T1000 (cell line): ENCODE measurements at places on chromosomes 3 and 15.

GRCh38 chr3:194622621-194623340, 10.4 kb downstream of the TMEM44 start:
- no peak for DNase-seq

DNA sequence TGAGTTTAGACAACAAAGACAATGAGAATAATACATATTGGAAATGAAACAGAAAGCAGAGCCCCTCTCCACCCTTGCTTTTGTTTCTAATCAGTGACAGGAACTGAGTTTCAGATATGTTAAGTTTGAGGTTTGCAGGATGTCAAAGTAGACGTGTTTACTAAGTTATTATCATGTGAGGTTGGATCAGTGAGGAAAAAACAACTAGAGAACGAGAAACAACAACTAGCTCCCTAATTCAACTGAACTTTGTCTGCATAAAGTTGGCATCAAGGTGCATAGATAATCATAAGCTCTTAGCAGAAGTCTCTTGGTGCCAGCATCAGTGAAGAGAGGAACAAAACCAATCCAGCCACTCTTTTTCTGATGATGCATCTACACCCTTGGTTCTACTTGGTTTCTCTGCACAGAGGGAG, 491.1 kb upstream of the NR2F2 start:
- DNase-seq, result no peak

DNA sequence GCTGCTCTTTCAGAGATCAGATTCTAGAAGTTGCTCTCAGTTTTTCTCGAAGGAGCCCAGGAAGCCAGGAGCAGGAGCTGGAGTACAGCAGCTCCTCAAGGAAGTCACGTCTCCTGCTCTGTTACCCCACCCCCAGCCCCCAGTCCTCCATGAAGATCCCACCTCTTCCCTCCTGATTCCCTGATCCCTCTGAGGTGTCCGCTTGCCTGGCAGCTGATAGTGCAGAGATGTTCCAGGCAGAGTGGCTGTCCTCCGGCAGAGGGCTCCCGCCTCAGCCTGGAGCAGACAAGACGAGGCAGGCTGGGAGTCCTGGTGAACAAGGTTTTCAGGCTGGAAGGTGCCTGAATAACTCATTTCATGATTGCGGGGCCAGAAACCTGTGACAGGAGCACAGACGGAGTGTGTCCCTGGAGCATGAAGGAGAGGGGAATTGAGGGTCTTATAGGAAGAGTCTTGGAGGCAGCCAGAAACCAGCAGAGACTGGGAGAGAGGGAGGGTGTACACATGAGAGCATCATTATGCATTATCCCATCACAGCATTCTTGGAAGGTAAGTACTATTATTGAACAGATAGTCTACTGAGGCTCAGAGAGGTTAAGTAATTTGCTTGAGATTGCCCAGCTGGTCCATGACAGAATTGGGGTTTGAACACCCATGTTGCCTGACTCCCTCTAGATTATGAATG, 1.2 kb downstream of the HRH1 start:
- peak; percentile 58 for DNase-seq

- DNase-seq, result no peak
These were observed 26.5 kb upstream of the PLOD2 start for GRCh38 chr3:146187334-146187950.

DNA sequence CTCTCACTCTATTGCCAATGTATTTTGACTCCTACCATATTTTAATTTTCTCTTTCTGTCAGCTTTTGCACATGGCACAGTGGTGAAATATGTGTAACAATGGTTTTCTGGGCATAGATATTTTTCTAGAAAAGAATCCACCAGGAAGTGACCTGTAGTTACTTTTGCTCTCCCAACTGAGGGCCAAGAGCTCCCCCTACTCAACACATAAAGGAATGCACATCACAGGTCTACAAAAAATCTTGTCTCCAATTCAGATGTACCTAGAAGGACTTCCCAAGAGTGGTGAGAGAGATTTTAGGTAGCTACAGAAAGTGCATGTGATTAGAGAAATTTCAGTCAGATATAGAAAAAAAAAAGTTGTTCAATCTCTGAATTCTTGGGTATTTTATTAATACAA, 15.6 kb downstream of the CPA3 start:
- DNase-seq, result no peak
